ENCODE measurements at places on chromosomes 7 and 10.

DNA sequence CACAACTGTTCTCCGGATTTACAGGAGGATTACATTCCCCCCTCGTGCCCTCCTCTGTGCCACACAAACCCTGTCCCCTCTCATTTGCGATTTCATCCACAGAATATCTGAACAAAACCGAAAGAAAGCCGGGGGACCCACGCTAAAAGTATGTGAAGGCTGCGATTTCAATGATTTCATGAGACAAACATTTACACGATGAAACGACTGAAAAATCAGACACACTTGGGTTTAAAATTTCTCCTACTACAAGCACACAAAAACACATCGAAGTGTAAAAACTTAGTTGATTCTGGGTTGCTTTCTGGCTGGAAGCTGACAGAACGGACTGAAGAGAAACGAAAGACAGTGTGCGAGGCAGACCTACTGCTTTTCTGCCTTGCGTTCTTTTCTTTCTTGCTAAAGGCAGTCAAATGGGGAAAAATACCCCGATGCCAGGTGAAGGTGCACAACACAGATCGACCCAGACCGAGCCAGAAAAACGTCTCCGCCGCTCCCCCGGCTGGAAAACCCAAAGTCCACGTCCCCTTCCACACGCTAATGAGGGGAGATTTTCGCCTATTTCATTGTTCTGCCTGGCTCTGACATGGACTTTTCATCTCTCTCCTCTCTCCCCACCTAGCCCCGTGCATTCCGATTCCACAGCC lies 1.2 kb downstream of the HIPK2 start:
- DNase-seq = no peak

DNA sequence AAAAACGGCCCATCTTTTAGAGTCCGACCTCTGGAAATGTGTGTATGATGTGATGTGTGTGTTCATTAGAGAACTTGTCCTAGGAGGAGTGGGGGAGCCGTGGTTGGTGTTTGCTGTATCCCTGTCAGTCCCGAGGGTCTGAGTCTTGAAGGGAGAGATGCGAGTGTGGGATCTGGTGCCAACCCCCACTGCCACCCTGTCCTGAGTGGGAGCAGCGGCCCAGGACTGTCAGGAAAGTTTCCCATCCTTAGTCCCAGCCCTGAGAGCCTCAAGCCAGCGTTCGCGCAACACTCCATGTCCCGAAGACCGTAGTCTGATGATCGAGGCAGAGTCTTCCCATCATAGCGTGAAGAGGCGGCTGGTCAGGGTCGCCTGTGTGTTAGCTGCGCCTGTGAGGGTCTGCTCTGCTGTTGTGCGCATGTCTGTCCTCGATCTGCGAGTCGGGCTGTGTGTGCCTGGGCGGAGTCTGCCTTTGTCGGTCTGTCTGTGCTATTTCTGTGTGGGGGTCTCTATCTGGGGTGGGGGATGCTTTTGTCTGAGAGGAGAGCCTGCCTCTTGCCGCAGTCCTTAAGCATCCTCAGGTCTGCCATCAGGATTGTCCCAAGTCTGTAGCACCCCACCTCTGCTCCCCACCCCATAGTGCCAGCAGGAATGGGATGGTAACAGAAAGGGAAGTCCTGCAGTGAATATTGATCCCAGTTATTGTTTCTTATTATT lies 514 bp upstream of the CHAT start:
- peak; percentile 67 for DNase-seq

DNA sequence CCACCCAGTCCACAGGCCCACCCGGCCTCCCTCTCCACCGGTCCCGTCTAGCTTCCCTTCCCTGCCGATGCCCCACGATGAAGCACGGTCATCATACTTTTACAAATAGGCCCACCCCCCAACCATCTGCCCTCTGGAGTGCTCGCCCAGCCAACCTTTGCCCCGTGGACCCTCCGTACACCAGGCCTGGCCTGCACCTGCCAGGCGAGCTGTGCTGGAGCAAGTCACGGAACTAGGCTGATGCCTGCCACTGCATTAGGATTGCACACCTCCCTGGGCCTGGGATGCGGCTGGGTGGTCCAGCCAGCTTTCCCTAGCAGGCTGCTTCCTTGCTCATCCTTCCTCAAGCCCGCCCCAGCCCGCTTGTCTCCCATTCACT lies 44.7 kb downstream of the PPIF start:
- DNase-seq = no peak

DNA sequence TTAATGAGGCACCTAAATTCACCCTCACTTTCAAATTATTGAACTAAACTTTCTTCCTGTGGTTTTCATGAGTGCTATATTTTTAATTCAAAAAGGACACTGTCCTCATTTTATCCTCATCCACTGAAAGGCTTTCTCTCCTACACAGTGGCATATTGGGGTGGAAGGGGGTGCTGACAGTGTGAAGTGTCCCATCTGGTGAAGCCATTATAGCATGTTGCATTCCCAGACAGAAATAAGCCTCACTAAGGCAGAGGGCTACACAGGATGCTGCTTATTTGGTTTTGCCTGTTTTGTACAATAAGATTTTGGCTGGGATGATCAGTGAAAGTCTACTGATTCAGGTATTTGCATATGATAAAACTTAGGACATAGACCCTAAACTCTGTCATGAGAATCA lies 82.4 kb upstream of the INHBA start:
- no peak for DNase-seq

DNA sequence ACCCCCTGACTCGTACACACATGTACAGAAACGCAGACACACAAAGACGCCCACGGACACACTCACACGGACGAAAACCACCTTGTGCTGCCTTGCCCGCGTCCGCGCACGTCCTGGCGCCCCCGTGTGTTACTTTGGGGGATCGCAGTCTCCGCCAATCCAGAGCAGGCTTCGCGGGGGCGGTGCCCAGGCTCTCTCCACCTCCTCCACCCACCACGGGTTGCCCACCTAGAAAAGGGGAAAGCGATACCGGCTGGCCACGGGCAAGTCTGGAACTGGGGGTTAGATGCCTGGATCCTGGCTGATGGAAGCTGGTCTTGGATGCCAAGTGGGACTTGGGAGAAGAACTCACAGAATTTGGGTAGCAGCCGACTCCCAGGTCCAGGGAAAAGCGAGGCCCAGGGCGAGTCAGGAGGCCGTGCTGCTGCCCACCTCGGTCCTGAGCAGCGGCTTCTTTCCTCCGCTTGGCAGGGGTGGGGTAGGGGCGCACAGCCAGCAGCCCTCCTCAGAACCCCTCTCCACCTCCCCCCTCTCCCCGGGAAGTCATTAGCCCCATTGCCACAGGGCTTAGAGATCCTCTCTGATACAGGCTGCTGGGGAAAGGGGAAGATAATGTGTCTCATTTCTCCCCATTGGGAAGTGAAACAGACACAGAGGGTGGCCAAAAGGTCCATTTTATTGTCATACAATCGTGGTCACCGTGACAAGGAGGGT lies 4.6 kb upstream of the VGF start:
- DNase-seq = no peak

DNA sequence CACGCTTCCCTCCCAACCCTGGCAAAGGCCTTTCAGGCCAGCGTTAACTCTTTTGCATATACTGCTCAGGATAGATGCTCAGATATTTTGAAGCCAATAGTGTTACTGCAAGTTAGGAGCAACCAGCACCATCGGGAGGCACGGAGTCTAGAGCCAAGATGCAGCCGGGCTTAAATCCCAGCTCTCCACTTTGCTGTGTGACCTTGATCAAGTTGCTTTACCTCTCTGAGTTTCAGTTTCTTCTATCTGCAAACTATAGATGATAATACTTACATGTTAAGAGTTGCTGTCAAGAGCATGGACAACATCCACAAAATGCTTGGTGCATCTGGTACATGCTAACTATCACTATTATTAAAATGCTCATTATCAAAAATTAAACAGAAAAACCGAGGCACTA lies 45.4 kb upstream of the C7orf33 start:
- DNase-seq = no peak

DNA sequence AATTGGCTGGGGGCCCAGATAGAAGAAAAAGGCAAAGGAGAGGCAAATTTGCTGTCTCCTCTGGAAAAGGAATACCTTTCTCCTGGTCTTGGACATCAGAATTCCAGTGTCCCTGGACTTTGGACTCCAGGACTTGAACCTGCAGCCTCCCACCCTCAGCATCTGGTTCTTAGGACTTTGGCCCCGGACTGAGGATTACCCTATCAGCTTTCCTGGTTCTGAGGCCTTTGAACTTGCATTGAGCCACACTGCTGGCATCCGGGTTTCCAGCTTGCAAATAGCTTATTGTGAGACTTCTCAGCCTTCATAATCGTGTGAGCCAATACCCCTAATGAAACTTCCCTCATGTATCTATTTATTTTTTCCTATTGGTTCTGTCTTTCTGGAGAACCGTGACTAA lies 68.3 kb downstream of the DNAH11 start:
- no peak for DNase-seq

DNA sequence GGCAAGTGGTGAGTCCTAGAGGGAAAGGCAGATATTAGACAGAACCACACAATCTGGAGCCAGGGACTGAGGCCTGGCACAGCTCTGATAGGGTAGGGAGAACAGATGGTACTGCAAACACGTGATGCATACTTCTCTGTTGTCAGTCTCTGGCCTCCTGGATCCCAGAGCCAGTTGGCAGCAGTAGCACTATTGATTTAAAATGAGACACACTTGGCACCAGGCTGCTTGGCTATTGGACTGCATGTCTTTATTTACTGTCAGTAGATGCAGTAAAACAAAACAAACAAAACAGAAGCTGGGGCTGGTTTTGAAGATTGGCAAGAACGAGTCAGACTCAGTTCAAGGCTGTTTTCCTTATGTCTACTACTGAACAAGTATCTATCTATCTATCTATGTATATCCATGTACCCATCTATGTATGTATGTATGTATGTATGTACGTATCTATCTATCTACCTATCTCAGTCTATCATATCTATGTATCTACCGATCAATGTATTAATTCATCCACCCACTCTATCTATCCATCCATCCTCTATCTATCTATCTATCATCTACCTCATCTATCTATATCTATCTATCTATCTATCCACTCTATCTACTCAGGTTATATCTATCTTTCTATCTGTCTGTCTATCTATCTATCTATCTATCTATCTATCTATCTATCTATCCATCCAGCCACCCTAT lies 23.4 kb upstream of the MGAM2 start:
- DNase-seq = no peak

- no peak for DNase-seq
These were observed 21.6 kb downstream of the GARS1 start for GRCh38 chr7:30616318-30616717.

DNA sequence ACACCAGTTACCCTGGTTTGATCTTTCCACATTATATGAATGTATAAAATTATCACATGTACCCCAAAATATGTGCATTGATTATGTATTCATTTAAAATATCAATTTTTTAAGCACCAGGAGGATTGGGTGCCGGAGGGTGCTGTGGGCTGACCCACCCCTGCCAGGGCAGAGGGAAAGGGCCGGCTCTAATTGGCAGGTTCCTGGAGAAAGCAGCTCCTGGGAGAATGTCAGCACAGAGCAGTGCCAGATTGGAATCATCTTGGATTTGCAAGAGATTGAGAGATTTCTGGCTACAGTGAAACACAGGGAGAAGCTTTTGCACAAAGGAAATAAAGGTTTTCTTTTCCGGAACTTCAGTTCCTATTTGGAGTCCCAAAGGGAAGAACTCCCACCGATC lies 264.4 kb upstream of the TCERG1L start:
- DNase-seq = no peak

- DNase-seq = no peak
These were observed 55.5 kb upstream of the PTPN12 start for GRCh38 chr7:77481615-77482014.

- no peak for DNase-seq
These were observed 114.3 kb upstream of the YAE1 start for GRCh38 chr7:39451901-39452300.

- no peak for DNase-seq
These were observed 6.4 kb upstream of the IL15RA start for GRCh38 chr10:5983774-5984173.

DNA sequence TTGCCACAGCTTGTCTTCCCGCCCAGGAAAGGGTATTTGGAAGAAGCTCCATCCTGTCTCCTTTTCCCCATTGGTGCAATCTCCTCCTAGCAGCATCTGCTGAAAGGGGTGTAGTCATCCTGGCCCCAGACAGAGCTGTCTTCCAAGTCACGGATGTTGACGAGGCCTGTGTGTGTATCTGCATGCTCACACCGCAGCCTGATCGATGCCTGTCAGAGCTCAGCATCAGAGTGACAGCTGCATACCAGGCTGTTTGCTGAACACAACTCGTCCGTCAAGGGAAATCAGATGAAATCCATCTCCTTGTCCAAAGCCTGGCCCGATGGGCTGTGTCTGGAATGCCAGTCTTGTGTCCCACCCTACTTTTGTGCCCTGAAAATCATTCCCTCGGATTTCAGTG lies 21.2 kb upstream of the LRRC4 start:
- DNase-seq = no peak

DNA sequence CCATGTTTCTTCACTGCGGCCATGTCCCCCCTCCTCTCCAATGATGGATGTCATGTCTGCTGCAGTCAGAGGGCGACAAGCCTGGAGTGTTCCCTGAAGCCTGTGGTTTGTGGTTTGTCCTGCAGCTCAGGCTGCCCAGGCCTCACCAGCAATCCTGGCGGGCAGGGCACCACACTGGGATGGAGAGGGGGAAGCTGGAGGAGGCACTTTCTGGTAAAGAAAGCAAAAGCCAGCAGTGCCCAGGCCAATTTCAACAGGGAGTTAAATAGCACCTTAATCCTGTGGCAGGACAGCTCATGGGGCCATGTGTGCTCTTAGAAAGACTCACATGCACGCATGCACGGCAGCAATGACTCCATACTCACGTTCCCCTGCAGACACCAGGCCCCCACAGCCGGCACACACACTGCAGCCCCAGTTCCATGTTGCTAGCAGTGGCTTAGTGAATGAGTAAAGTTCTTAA lies 158.3 kb downstream of the EGFR start:
- DNase-seq = no peak

- no peak for DNase-seq
These were observed 6.1 kb downstream of the GIMAP1 start for GRCh38 chr7:150722431-150722931.
